CD4-positive, alpha-beta T cell treated with Interleukin-17A for 1 hour (primary cell): ENCODE measurements at places on chromosomes 4 and X.

GRCh38 chrX:153925739-153926551 is at the start of gene ARHGAP4:
Gene ARHGAP4 (minus strand): TSS chrX:153926264. CDS start chrX:153926202, 62 bp downstream.
- DNase-seq = peak; percentile 42

- DNase-seq = no peak
Observed at GRCh38 chr4:74056858-74057562, 18.5 kb upstream of the CXCL3 start.

GRCh38 chr4:76867880-76868655 is 29.9 kb downstream of the SOWAHB start:
- no peak for DNase-seq

GRCh38 chrX:134883137-134883700 is 107.6 kb upstream of the SMIM10 start:
- no peak for DNase-seq

DNA sequence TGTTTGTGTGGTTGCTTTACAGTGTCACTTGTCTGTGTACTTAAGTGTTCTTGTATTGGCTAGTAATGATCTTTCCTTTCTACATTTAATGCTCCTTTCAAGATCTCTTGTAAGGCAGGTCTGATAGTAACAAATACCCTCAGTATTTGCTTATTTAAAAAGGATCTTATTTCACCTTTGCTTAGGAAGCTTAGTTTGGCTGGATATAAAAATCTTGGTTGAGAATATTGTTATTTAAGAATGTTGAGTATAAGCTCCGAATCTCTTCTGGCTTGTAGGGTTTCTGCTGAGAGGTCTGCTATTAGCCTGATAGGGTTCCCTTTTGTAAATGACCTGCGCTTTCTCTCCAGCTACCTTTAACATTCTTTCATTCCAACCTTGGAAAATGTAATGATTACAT is 35.7 kb downstream of the LCORL start:
- no peak for DNase-seq

DNA sequence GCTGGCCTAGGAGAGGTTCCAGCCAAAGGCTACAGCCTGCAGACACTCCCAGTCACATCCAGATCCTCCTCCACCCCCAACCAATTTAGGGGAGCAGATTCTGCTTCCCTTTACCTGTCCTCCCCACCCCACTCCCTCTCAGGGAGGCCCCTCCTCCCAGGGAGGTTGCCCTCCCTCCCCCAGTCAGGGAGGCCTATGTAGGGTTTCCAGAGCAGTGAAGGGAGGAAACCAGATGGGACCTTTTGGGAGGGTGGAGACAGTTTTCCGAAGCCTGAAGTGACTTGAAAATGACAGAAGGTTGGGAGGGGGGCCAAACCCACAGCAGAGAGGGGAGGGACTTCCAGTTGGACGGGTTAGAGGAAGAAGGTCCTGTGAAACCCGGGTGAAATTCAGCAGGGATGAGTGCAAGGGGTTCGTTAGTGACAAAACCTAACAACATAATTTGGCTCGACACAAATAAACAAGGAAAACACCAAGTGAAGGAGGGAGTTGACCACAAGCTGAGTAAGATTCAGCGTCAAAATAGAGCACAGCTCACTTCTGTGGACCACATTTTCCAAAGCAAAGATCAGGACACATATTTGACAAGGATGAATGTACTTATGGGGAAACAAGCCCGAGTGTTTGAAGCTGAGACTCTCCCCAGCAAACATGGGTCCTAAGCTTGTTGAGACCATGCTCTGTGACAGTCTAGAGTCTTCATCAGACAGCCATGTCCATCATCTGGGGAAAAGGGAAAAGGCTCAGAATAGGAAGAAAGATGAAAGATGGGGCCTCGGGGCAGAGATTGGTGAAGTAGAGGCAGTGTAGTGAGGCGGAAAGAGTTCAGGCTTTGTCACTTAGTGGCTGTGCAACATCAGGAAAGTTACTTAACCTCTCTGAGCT is 46.4 kb downstream of the PRPS1 start:
- peak; percentile 84 for DNase-seq

DNA sequence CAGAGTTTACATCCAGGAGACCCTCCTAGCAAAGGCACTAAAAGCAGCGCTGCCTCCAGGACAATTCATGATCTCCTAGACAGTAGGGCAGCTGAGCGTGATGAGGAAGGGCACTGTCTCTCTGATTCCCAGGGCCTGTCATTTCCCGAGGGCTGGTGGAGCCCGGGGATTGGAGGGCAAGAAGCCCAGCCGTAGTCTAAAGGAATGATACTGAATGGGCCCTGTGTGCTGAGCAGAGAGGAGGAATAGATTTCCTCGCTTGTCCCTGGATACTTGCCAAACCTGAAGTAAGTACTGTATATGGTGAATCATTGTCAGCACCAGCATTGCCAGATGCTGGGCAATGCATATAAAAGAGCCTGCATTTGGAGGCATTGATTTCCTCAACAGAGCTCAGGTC is 88.0 kb upstream of the SLITRK2 start:
- DNase-seq = no peak

DNA sequence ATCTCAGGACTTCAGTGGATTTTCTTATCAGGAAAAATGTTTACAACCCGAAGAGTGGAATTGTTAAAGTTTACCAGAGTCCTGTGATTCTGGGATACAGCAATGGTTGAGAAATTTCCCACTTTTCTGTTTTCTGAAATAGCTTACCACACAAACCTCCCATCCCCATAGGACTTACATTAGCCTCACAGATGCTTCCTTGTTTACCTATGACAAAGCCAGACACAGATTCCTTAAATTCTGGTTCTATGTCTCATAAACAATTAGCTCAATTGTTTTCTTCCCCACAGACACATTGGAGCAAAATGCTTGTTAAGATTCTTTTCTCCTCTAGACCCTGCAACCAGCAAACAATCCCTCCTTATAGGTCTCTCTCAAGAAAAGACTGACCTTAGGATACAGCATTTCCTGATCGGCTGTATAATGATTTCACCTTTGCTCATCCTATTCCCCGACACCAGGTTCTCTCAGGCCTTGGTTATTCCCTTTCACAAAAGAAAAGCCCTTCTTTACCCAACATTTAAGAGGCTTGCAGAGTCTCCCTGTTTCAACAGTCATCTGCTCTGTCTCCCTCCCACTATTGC is 886.2 kb downstream of the ARAP2 start:
- no peak for DNase-seq

DNA sequence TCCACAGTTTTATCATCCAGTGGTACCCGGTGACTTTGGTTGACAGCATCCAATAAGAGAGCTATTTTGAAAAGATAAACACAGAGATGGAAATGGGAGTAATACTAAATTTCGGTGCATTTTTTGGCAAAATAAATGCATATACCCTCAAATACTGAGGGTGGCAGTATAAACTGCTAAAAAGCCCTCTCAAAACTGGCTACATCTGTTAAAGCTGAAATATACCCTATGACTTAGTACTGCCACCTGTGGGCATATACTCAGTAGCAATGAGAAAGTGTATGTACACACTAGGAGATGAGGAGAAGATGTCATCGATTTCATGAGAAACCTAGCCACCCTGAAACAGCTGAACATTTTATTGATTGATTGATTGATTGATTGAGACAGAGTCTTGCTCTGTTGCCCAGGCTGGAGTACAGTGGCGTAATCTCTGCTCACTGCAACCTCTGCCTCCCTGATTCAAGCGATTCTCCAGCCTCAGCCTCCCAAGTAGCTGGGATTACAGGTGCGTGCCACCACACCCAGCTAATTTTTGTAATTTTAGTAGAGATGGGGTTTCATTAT is 12.2 kb upstream of the TMEM128 start:
- peak; percentile 83 for DNase-seq

GRCh38 chr4:66331761-66332160 is 661.5 kb upstream of the EPHA5 start:
- no peak for DNase-seq

- no peak for DNase-seq
Observed at GRCh38 chr4:105277702-105278101, 131.0 kb downstream of the TET2 start.

DNA sequence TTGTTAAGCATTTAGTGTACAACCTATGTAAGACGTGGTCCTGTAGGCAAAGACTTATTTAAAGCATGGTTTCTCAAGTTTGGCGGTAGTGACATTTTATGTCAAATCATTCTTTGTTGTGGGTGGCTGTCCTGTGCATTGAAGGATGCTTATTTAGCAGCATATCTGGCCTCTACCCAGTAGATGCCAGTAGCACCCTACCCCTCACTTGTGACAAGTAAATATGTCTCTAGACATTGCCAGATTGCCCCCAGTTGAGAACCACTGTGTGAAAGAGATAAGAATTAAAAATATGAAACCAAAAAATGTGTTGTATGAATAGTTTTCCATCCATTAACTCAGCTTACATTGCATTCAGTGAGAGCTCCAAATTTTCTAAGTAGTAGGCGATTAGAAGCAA is 25.5 kb downstream of the MMAA start:
- no peak for DNase-seq

DNA sequence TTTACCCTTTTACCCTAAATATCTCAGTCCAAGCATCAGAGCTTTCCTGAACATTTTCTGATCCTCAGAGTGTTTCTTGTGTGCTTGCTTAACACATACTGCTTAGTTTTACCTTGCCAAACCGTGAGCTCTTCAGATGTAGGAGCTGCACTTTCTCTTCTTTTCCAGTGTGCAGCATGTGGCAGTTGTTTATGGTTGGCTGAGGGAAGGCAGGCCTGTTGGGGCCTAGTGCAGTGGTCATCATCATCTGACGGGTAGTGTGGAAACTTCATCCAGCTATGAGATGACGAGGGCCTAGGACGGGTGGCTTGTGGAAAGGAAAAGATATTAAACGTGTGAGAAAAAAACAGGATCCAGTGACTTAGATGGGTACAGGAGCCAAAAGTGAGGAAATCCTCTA is 21.5 kb downstream of the VBP1 start:
- DNase-seq = no peak

DNA sequence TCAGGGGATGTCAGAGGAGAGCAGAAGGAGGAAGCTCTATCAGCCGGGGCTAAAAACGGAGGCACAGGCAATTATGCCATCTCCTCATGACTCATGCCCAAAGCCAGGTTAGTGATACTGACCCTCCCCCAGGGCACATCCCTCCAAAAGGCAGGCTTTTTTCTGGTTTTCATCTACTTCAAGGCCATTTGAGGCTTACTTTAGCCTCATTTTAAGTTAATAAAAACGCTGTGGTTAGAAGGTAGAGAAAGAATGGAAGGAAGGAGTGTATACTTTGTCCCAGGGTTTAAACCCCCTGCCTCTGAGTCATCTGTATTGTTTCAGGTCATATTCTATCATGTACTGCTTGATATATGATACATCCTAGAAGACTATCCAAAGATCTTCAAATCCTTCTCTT is 89.7 kb upstream of the NDP start:
- DNase-seq = no peak

DNA sequence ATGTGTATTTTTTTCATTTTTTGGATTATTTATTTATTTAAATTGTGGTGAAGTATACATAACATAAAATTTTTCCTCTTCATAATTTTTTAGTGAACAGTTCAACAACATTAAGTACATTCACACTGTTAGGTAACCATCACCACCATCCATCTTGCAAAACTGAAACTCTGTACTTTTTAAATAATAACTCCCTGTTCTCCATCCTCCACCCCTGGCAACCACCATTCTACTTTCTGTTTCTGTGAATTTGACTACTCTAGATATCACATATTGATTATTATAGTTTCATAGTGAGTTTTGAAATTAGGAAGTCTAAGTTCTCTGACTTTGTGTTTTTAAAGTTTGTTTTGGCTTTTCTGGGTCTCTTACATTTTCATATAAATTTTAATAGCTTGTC is 89.3 kb upstream of the STX18 start:
- no peak for DNase-seq

DNA sequence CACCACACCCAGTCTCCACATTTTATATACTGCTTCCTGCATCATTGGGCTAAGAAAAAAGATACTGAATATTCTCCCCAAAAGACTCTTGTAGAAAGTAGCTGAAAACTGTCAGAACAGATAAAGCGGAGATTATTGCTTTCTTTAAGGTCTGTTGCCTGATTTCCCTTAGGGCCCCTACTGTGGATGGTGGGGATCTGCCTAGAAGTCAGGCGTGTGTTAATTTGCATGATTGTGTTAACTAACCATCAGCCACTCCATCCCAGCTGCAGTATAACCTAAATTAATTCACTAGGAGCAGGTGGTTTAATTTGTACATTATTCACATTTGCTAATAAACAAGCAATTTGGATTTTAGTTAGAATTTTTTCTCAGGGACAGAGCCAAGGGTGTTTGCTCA is 360.3 kb downstream of the FBXW7 start:
- DNase-seq = no peak

GRCh38 chr4:125338814-125339213 is 24.1 kb downstream of the FAT4 start:
- no peak for DNase-seq

GRCh38 chr4:103429283-103429682 is 231.1 kb upstream of the CENPE start:
- no peak for DNase-seq

DNA sequence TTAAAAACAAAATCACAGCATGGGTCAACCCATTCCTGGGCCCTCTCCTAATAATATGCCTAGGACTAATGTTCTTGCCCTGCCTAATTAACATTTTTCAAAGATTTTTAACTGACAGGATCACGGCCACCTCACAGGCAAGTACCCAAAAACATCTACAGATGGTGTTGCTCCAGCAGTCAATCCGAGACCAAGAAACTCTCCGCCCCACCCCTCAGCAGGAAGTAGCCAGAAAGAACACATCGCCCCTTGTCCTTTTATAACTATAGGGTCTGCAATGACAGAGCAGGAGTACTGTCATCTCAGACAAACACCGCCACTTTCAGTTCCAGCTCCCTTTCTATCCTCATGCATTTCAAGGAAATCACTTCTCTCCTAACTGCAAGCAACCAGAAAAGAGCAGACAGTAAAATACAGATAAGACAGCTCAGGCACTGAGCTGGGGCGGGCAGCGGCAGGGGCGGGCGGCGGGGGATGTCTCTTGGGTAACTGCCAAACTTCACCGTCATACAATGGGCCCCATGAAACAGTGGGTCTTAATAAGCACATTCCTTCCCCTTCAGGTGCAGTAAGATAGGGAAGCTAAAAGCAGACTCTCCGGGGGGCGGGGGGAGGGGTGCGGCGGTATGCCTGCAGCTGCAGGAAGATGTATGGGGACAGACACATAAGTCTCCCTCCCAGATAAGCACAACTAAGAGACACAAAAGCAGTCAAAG is 67.4 kb downstream of the ZNF182 start:
- no peak for DNase-seq

GRCh38 chr4:22970665-22971064 is 277.9 kb downstream of the GBA3 start:
- DNase-seq = no peak

DNA sequence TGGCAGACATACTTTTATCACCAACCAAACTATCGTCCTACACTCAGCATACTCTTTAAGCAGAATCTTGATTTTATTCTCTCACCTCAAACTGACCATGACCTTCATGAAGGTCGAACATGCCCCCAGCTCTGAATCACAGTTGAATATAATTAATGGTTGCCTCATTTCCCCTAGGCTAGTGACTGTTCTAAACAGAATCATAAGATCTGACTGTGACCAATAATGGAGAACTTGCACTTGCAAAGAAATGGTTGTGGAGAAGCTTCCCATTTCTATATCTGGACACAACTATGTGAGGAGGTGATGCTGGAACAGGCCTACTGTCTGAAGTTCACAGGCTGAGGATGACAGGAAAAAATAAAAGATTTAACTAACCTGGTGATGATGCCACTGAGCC is 85.1 kb downstream of the PDGFC start:
- DNase-seq = no peak

GRCh38 chrX:108590496-108590895 is 145.9 kb downstream of the IRS4 start:
- DNase-seq = no peak
